ENCODE measurements at places on chromosomes 4 and X.

GRCh38 chr4:8255698-8256441 lies 13.7 kb upstream of the HTRA3 start:
- no peak for DNase-seq

DNA sequence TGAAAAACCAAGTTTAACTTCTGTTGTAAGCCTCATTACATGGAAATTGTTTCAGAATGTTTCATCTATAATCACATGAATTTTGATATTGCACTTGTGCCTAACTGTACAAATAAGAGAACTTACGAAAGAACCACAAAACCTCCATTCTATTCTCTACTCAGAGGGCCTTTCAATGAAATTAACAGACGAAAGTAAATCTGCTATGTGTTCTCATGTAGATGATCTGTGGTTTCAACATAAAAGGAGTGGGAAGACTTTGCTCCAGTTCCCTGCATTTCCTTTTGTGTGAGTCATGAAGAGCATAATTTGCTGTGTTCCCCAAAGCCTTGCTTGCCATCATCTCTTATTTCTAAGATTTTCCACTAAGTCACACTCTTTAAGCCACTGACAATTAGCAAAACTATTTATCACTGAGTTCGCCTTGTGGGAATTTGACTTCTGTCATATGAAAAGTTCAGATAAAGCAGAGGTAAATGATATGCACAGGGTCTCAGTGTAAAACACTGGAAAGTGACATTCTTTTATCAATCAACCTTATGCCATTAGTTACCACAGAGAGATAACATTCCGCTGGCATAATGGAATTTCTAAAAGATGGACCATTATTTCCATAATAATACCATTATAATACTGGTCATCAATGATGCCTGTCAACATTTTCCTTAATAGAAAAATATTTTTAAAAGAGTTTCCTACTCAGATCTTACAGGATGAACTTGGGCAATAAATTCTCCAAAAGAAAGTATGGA lies 329.8 kb downstream of the NR3C2 start:
- DNase-seq, result no peak

- no peak for DNase-seq
These were observed 12.4 kb downstream of the TENM3 start for GRCh38 chr4:182255441-182256190.

DNA sequence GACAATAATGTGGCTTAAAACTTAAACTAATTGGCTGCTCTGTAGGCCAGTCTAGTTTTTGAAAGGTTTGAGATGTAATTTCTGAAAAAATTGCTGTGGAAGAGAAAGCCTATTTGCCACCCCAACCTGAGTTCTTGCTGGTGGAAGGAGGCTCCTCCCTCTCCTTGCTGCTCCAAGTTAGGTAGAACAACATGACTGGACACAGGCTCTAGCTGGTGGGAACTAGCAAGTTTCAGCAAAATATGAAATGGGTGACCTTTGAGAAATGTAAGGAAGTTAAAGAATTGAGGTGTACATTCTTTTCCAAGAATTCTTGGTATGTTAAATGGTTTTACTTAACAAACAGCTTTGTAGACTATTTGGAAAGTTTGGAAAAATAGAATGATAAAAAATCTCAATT lies 8.0 kb downstream of the RPL34 start:
- no peak for DNase-seq

Data from stimulated activated CD8-positive, alpha-beta memory T cell treated with anti-CD3 and anti-CD28 coated beads, Interleukin-12 subunit alpha, Interleukin-12 subunit beta, amount 100 ng/mL, for 1 hour (primary cell).